ENCODE measurements at places on chromosomes 6 and 20.

GRCh38 chr6:109008054-109008453, 86.6 kb downstream of the SESN1 start:
- DNase-seq = no peak

GRCh38 chr20:19710336-19711120, 47.5 kb upstream of the RIN2 start:
- no peak for DNase-seq

GRCh38 chr6:156919370-156919769, 142.2 kb downstream of the ARID1B start:
- DNase-seq = no peak

DNA sequence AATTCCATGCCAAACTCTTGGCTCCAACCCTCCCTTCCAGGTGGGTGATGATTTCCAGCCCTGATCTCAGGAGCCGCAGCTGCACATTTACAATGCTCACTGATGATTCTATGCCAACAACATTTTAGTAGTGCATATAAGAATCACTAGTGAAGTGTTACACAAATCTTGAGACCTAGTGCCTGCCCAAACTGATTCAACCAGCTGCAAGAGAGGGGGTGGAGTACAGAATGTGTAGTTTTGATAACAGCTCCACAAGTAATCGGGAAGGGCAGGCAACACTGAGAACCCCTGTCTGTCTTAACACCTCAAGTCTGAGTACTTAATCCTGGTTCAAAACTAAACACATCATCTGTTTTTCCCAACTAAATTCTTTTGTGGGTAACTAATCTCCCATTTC, 91.7 kb downstream of the PRDM1 start:
- no peak for DNase-seq

- DNase-seq = no peak
Measured at GRCh38 chr6:136117081-136117480, 133.0 kb downstream of the MTFR2 start.

DNA sequence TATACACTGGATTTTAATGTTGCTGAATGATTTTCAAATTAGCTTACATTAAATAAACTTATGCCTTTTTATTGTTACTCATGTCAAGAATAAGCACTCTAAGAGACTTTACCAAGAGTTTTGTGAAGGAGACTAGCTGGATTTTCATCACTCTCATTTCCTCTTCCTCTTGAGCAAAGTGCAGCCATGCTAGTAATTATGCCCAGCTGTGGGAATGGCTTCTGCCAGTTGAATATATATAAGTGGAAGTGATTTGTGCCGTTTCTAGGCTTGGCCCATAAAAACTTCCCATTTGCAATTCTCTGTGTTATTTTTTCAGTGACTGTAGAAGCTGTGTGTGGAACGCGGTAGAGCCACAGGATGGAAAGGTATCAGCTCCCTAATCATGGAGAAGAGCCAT, 255.8 kb downstream of the HDGFL1 start:
- DNase-seq = no peak

- DNase-seq = peak; percentile 58
Measured at GRCh38 chr6:137904822-137905617, 38.0 kb downstream of the TNFAIP3 start.

- peak; percentile 70 for DNase-seq
Measured at GRCh38 chr20:32510601-32511357, 74.4 kb downstream of the NOL4L start.

DNA sequence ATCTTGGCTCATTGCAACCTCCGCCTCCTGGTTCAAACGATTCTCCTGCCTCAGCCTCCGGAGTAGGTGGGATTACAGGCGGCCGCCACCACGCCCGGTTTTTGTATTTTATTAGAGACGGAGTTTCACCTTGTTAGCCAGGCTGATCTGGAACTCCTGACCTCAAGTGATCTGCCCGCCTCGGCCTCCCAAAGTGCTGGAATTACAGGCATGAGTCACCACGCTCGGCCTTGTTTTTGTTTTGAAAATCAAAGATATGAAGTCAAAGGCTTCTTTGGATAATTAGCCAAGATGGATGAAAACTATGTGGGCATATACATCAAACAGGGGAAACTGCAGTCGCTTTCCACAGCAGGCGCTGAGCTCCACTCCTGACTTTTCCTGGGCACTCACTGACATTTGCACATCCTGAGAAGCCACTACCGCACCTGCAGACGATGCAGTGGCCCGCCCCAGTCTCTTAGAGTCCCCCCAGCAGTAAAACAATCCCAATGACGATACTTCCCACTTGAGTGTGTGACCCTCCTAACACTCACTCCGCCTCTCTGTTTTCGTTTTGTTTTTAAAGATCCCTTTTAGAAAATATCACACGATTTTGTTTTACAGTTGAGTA, 44.1 kb downstream of the GJA1 start:
- DNase-seq = no peak

- peak; percentile 84 for DNase-seq
Measured at GRCh38 chr20:14481863-14482262, 144.5 kb upstream of the FLRT3 start.

GRCh38 chr6:5191222-5191621, 69.5 kb downstream of the LYRM4 start:
- no peak for DNase-seq

- no peak for DNase-seq
Measured at GRCh38 chr6:101453221-101453620, 59.7 kb downstream of the GRIK2 start.

DNA sequence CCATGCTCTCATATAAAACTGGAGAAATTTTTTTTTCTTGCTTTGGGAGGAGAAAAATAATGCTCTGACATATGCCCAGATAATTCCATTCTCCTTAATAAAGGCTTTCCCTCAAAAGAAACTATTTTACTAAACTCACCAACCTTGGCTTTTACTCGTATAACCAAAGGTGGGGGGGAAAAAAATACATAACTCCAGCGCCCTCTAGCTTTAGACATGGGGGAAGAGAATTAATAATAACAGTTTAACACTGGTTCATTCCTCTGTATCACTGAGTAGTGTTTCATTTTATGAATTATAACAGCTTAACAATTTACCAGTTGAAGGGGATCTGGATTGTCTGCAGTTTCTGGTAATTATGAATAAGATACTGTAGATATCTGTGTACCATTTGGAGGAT, 1226.1 kb downstream of the GRIK2 start:
- DNase-seq = peak; percentile 35

GRCh38 chr6:72061286-72061685, 174.9 kb downstream of the RIMS1 start:
- no peak for DNase-seq

GRCh38 chr6:114955363-114955762, 612.5 kb upstream of the HS3ST5 start:
- no peak for DNase-seq

DNA sequence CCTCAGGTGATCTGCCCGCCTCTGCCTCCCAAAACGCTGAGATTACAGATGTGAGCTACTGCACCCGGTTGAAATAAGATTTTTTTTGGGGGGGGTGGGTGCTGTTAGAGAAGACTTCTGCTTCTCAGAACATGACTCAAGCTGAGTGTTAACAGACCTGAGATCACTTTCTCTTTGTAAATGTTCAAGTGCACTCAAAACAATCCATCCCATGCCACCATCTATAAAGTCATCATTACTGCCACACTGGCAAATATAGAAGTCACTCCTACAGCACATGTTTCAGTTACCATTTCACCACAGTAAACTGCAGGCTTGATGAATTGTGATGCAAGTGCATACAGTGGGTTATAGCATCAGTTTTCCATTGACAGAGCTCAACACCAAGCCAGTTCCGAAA, 9.0 kb downstream of the VPS16 start:
- no peak for DNase-seq

GRCh38 chr6:328136-328670, 35.9 kb downstream of the DUSP22 start:
- DNase-seq = peak; percentile 85

- no peak for DNase-seq
Measured at GRCh38 chr6:41443616-41444525, 102.3 kb upstream of the FOXP4 start.

- no peak for DNase-seq
Measured at GRCh38 chr20:6868861-6869260, 101.4 kb downstream of the BMP2 start.

GRCh38 chr20:9480066-9480465, 34.3 kb upstream of the LAMP5 start:
- no peak for DNase-seq

DNA sequence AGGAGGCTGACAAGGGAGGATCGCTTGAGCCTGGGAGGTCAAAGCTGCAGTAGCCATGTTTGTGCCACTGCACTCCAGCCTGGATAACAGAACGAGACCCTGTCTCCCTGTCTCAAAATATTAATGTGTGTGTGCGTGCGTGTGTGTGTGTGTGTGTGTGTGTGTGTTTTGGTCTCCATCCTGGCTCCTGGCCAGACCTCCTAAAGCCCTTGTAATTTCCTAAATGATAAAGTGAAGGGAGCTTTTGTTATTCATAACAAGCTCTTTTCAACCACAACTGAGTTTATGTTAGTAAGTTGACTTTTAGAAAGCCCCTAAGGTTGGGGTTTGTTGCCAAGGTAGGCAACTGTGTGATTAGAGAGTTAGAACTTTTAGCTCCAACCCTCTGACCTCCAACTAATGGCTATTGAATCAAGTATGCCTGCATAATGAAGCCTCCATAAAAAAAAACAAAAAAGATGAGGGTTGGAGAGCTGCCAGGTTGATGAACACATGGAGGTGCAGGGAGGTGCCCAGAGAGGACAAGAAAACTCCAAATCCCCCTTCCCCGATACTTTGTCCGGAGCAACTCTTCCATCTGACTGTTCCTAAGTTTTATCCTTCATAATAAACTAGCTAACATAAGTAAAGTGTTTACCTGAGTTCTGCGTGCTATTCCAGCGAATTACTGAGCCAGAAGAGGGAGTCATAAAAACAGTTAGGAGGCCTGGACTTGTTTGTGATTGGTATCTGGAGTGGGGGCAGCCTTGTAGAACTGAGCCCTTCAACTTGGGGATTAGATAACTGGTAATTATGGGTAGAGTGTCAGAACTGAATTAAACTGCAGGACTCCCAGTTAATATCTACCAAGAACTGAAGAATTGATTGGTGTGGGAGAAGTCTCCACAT, 5.3 kb upstream of the AIF1 start:
- no peak for DNase-seq

DNA sequence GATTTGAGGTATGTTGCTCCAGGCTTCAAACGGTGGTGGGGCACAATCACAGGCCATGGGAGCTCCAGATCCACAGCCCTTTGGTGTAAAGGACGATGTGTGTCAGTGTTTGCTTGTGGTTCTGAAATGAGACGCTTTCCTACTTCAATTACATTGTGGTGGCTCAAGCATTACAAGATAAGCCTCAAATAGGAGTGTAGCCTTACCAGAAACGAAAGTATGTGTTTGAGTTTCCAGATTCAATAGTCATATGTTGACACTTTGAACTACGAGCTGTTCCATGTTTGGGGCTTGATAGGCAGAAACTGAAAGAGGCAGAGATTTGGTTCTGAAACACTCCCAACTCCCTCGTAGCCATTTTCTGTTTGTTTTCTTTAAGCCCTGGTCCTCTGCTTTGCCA, 187.1 kb downstream of the MYLK4 start:
- no peak for DNase-seq

- DNase-seq = peak; percentile 72
Measured at GRCh38 chr20:31968291-31969126, 558 bp downstream of the XKR7 start.

GRCh38 chr6:54698974-54699373, 147.6 kb upstream of the FAM83B start:
- peak; percentile 97 for DNase-seq

DNA sequence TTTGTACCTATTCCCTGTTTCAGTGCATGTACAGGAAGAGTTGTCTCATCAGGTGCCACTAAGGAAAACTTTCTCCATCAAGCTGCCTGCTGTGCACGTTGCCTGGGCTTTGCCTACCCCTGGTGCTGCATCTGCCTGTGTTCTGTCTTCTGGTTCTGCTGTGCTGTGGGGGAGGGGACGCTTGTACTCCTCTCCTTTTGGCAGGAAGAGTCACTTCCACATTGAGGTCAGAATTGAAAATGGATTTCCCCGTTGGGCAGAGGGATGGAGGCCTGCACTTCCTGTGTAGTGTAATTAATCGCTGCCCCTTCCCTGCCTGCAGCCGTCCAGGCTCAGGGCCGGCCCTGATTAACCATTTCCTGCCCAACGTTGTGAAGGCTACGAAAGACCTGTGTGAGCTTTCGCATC, 153.3 kb downstream of the SCML4 start:
- DNase-seq = no peak

GRCh38 chr20:52959125-52959524, 13.0 kb upstream of the TSHZ2 start:
- peak; percentile 47 for DNase-seq

DNA sequence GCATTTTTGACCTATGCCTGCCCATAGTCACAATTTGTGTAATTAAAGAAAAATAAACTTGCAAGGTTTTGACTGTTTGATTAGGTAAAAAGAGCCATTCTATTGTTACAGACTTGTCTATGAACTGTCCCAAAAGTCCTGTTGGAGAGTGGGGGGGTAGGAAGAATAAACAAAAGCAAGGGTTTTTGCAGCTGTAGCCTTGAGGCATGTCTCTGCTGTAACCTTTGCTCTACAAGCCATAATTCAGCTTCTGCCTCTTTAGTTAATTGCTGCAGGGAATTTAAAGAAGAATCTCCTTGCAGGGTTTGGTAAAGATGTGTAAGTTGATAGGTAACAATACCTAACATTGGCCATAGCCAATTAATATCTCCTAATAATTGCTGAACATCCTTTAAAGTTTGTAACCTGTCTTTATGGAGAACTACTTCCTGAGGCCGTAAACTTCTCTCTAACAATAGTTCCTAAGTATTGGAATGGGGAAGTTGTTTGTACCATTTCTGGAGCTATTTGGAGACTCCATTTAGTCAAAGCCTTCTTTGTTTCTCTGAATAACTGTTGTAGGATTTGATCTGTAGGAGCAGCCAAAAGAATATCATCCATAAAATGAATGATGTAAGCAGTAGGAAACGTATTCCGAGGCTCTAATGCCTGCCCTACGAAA, 7.9 kb upstream of the ABHD12 start:
- DNase-seq = no peak

GRCh38 chr6:51841626-51842025, 245.8 kb downstream of the PKHD1 start:
- DNase-seq = no peak

DNA sequence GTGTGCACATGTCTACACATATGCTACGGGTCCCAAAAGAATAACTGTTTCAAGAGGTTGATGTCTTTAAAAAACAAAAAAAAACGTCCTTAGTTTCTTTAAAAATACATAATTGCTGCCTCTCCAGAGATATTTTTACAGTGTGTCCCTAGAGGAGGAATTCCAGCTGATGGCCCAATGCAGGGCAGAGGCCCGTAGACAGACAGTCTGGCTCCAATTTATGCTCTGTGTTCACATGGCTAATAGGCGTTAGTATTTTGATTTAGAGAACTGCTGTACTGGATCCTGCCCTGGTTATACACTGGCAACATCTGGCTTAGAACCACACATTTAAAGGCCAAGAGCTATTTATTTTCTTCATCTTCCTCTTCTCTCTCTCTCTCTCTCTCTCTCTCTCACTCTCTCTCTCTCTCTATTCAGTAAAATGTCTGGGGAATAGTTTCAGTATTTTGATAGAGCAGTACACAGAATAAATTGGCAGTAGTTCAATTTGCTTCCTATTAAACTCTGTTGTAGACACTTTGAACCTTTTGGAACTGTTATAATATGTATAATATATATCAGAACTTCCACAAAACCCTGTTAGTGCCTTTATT, 260.6 kb downstream of the EYA4 start:
- no peak for DNase-seq

- peak; percentile 91 for DNase-seq
Measured at GRCh38 chr20:58906894-58907293, 54.4 kb downstream of the GNAS start.
